CD4-positive, alpha-beta T cell treated with Interleukin-6 for 4 hours (primary cell): ENCODE measurements at places on chromosomes 3 and 15.
A peak's percentile ranks its signal among the peaks of the same experiment; 100 is the strongest.

- peak; percentile 72 for DNase-seq
These were observed 4.0 kb downstream of the GCSAM start for GRCh38 chr3:112128843-112129727.

DNA sequence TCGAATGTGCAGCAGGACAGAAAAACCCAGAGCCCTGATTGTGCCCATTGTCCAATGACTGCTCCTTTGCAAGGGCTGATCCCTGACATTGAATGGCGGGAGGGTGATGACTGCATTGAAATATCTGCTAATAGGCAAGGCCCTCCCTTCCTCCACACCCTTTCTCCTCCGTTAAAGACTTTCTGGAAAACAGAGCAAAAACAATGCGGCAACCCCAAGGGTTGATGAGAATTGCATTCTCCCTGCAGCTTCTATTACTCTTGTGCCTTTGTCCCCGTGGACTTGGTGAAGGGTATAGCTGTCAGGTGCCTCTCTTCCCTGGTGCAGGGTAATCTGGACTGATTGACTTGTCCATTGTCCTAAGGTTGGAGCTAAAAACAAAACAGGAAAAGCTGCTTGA is 71.8 kb downstream of the THSD4 start:
- no peak for DNase-seq

DNA sequence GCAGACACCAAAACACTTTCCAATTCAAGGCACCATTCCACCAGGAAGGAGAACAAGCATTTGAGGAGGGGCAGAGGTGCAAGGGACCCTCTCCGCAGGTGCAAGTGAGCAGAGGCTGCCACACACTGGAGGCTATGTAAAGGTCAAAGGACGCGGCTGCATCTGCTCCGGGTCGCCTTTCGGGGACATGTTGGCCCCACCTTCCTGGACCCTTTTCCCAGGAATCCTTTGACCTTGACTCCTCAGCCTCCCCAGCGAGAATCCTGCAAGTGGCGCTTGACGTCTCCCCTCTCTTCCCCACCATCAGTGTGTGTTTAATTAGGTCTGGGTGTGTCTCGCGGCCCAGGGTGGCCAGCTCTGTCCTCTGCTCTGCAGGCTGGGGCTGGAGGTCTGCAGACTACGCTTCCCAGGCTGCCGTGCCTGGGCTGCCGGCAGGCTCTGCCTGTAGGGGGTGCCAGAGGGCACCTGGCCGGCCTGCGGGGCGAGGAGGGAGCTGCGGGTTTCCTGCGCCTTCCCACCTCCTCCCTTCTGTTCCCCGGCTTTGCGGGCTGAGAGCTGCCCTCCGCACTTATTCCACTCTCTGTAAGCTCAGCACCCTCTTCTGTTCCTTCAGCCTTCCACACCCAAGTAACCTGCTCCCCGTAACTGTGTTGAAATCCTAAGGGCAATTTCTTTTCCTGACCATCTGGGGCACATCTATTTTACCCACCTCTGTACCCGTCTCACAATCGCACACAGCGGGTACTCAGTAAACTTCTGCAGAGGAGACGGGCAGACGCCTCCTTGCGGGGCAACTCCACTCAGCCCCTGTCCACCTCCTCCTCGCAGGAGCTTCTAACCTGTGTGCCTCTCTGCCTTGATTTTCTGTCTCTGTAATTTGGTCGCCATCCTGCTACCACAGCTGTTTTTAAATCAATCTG is 129.8 kb downstream of the NSMCE3 start:
- DNase-seq, result peak; percentile 54

DNA sequence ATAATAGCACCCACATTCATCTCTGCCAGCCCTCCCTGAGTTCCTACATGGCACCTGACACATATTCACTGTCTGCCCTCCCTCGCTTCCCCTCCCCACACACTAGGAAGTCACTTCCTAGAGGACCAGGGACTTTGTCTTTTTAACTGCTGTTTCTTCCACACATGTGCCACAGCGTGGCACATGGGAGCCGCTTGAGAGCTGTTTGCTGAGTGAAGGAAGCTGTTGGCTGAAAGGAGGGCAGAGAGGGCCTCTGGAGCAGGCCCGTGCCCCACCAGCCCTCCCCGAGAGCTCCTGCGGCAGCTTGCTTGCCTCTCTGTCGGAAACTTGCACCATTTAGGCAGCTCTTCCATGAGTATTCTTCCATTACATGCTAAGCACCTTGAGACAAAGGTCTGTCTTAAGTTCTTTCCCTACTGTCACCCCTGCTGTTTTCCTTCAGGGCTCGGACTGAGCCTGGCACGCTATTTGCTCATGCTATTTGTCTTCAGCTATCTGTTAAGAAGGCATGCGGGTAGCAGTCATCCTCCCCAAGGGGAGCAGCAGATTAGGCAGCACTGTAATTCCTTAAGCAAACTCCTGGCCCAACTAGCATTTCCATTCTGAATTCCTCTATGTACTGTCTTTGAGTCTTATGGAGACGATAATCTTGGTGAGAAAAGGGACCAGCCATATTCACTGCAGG is 72.2 kb downstream of the CACNA1D start:
- DNase-seq, result no peak

DNA sequence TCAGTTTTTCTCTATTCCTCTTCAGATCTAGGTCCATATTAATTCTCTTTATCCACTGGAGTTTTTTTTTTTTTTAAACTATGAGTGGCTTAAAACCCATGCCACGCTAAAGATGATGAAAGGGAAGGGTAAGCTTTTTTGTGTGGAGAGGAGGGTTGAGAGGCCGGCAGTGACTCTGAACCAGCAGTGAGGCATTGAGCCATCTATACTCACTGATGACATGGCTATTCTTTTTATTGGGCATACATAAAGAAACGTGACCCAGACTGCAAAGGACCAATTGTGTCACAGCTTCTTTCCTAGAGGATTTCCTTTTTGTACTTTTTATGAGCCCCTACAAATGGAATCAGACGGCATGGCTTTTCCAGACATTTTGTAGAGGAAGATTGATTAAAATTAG is 662.2 kb downstream of the AGBL1 start:
- DNase-seq, result no peak

- no peak for DNase-seq
These were observed 174.5 kb upstream of the GAP43 start for GRCh38 chr3:115448851-115449250.

DNA sequence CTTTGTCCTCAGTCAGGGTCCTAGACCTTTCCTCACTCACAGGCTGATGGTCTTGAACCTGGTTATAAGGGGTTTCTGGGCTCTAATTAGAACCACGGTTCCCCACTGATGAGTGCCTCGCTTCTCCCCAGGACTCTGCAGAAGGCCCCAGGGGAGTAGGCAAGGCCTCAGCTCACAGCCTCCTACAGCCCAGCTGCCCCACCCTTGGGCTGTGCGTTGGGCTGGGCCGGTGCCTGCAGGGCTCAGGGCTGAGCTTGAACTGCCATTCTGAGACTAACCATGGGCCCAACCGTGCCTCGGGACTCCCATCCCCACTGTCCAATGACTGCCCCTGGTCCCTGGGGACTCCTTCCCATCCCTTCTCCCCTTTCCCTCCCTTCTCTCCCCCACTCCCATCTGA is 25.6 kb downstream of the CLEC3B start:
- DNase-seq, result no peak

DNA sequence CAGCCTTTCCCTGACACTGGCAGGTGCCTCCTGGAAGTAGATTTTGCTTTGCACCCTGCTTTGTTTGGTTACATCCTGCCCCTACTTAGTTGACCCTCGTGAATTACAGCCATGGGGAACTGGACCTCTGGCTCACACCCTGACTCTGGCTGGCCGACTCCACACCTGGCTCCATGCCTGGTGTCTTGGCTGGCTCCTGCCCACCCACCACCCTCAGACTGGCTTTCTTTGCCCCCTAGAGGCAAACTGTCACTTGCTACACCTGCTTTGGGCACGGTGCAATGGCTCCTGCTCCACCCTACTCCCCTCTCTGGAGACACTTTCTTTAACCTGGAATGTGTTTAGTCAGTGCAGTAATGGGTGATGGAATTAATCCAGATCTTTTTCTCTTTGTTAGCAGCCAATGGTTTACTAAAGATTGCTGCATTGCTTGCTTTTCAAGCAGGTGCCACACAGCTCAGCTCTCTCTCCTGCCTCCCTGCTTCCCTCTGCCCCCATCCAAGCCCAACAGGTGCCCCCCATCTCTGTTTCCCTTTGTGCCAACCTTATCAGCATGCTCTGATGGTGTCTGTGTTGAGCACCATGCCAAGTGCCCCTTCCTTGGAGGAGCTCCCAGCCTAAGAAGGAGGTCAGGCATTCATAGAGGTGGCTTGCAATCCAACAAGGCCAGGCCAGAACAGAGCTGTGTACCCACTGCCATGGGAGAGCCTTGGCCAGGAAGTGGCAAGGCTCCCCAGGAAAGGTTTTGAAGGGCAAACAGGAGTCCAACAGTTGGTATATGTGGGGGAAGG is 38.4 kb downstream of the RASGRF1 start:
- DNase-seq, result no peak
